Activated T-helper 1 cell treated with Interleukin-2 at 50 U/mL for 16 hours (primary cell): ENCODE measurements at places on chromosomes 16 and 17.

- DNase-seq = no peak
Measured at GRCh38 chr17:43547189-43547550, 1.0 kb upstream of the ETV4 start.

DNA sequence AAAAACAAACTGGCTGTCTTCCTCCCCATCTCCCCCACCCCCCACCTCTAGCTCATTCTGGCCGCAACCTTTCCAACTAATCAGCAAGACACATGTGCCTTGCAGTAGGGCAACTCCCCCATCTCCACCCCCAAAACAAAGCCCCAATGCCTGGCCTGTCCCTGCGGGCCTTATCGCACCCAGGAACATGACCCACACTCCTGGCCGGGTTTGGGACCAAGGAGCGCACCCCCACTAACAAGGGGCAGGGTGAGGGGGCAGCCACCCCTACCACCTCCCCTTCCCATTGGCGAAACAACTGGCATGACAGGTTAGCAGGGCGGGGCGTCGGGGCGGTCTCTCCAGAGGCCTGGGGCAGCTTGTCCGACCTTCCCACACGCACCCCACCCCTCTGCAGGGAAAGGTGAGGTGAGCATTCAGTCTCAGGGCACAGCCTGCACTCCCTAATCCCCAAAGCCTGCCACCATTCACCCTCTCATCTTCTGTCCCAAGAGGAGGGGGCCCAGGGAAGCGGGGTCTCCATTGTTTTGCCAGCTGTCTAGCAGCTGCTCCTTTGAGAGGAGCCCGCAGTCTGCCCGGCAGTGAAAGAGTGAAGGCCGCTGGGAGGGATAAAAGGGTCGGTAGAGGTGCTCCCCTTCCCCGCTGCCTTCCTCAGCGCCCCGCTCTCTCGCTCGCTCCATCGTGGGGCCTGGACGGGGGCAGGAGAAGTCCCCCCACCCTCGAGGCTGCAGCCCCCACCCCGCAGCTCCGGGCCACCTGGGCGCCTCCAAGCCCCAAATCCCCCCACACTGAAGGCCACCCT, 765 bp downstream of the MYO18A start:
- no peak for DNase-seq

DNA sequence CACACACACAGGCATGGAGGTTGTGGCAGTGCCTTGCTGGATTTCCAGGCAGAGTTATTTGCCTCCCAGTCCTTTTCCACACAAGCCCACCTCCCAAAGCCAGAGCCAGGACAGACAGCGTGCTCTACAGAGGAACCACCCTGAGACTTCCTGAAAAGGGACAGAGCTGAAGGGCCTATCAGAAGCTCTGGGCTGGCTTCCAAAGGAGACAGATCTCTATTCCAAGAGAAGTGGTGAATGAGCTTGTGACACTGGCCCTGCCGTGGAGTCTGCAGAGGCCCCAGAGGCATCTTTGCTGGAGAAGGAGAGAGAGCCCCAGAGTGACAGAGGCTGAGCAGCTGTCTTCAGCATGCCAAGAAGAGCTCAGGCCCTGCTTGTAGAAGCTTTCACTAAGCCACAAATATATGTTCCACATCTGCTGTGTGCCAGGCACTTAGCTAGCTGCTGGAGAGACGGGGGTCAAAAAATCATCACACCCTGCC, 8.3 kb upstream of the LPCAT2 start:
- no peak for DNase-seq

DNA sequence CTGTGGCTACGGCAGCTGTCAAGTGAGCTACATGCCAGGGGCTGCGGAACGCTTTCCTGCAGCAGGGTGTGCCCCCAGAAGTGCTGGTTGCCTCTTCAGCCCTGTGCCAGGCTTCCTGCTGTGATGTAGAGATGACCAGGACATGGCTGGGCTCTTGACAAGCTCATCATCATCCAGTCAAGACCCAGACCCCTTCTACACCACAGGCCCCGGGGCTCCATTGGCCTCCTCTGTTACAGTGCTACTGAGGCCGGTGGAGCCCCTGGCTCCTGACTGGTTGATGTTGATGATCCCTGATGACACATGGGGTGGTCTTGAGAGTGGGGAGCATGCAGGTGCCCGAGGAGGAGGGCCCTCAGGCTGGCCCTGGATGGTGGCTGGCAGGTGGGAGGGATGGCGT, 50.1 kb downstream of the B9D1 start:
- no peak for DNase-seq

- DNase-seq = no peak
Measured at GRCh38 chr17:16820161-16820877, 130.3 kb downstream of the CCDC144A start.

- DNase-seq = no peak
Measured at GRCh38 chr17:55731586-55732250, 9.1 kb upstream of the TMEM100 start.

DNA sequence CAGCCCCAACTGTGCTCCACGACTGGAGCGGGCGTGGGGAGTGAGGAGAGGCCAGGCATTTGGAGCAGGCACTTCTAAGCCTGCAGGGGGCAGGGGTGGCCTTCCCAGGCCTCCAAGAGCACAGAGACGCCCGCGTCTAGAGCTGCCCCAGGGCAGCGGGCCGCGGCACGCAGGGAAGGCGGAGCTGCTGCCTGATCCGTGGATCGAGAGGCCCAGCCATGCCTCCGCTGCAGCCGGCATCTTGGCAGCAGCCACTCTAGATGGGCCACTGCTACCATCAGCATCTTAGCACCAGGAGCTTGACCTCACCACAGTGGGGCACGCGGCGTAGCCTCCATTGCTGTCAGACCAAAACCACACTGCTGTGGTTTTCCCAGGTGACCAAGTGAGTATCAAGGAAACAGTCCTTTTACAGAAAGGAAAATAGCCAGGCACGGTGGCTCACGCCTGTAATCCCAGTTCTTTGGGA, 20.4 kb upstream of the WDR45B start:
- no peak for DNase-seq

DNA sequence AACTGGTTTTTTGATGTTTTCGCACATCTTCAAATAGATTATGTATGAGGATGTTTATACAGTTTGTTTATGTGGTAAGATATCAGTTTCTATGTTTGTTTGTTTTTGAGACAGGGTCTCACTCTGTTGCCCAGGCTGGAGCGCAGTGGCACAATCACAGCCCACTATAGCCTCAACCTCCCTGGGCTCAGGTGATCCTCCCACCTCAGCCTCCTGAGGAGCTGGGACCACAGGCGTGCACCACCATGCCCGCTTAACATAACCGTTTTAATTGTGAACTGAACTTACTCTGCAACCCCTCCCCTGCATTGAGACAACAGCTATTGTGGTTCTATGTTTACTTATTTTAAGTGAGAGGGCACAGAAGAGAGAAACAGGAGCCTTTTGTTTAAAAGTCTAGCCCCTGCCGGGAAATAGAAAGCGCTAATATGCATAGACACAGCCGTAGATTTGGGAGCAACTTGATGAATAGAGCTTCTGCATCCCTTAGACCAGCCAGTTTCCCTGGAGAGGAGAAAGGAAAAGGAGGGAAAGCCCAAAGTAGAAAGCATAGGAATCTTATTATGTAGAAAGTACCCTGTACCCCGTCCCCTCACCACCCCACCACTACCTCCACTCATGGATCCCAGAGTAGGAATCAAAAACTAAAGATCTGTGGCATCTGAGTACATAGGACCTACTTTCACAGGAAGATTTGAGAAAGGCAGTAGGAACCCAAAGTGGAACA, 19.6 kb upstream of the APPBP2 start:
- DNase-seq = no peak

GRCh38 chr17:50764734-50765149, 2.6 kb downstream of the ANKRD40CL start:
- DNase-seq = no peak

GRCh38 chr17:38620551-38621277, 15.0 kb upstream of the SRCIN1 start:
- no peak for DNase-seq

- DNase-seq = no peak
Measured at GRCh38 chr16:23724096-23724784, 11.2 kb upstream of the ERN2 start.

DNA sequence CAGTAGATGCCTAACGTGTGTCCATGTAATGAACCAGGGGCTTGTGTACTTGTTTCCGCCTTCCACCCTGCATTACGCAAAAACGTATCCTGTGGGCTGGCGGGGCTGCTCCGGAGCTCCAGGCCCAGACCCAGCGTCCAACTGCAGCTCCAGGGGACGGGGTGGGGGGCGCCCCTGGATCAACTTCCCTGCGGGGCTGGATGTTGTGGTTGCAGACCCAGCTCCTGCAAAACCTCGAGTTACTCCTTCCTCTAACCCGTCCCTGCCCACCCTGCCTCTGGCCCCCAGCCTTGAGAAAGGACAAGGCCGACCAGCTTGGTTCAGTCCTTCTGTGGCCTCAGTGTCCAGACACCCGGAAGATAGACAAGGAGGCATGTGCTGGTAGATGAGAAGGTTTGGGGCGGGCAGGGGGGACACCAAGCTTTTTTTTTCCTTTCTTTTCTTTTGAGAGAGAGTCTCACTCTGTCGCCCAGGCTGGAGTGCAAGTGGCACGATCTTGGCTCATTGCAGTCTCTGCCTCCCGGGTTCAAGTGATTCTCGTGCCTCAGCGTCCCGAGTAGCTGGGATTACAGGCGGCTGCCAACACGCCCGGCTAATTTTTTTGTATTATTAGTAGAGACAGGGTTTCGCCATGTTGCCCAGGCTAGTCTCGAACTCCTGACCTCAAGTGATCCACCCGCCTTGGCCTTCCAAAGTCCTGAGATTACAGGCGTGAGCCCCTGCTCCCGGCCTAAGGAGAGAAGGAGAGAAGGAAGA, 731 bp upstream of the EXOC7 start:
- no peak for DNase-seq

DNA sequence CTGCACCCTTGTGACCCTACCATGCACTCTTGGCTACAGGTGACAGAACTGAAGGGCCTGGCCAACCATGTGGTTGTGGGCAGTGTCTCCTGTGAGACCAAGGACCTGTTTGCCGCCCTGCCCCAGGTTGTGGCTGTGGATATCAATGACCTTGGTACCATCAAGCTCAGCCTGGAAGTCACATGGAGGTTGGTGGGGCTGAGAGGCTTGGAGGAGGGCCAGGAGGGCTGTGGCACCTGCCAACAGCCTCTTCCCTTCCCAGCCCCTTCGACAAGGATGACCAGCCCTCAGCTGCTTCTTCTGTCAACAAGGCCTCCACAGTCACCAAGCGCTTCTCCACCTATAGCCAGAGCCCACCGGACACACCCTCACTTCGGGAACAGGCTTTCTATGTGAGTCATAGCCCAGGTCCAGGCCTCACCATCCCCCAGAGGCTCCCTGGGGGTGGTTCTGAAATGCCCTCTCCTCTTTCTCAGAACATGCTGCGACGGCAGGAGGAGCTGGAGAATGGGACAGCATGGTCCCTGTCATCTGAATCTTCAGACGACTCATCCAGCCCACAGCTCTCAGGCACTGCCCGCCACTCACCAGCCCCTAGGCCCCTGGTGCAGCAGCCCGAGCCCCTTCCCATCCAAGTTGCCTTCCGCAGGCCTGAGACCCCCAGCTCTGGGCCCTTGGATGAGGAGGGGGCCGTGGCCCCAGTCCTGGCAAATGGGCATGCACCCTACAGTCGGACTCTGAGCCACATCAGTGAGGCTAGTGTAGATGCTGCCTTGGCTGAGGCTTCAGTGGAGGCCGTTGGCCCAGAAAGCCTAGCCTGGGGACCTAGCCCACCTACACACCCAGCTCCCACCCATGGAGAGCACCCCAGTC, 13.0 kb downstream of the RIPOR1 start:
- DNase-seq = no peak

DNA sequence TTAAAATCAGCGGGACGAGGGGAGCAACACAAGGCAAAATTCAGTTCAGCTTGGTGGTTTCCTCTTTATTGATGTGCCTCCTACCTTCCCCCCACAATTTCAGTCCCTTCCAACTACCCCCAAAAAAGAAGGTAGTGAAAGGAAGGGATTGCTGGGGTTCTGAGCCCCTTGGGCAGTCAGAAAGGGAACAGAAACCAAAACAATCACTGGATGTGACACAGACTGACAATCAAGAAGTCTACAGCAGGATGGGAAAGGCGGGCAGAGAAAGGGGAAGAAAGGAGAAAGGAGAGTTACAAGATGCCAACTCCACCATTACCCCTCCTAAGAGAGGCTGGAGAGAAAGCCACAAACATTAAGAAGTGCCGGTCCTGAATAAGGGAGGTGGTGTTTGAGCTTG, 1.1 kb upstream of the PHF23 start:
- DNase-seq = no peak

DNA sequence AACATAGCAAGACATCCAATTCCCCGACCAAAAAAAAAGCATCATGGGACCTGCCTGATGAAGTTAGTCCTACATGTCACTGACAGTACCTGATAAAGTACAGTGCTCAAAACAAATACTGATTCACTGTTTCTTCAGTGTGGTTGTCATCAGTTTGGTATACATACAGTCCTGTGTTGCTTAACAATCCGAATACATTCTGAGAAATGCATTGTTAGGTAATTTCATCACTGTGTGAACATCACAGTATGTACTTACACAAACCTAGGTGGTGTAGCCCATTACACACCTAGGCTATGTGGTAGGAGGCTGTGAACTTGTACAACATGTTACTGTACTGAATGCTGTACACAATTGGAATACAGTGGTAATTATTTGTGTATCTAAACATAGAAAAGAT, 19.0 kb upstream of the FA2H start:
- DNase-seq = no peak

- peak; percentile 22 for DNase-seq
Measured at GRCh38 chr17:50269477-50270434, 4.5 kb upstream of the TMEM92 start.

DNA sequence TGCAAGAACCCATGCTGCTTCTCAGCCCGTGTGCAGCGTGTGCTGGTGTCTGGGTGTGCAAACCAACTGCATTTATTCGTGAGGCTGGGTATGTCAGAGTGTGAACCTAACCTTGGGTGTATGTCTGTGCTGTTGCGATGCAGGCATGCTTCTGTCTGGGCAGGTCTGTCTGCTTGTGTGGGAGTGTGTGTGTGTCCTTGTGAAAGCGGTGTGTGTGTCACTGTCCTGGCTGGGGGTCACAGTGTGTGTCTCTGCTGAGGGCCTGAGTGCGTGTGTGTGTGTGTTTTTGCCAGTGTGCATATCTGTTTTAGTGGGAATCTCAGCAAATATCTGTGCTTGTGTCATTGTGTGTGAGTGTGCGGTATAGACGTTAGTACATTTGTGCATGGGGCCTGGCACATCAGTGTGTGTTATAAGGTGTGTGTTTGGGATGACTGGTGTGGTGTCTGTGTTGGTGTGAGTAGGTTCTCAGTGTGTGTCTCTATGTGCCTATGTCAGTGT, 121.8 kb downstream of the CYLD start:
- DNase-seq = no peak

GRCh38 chr17:75508931-75509361, 6.4 kb downstream of the CASKIN2 start:
- DNase-seq = no peak

- no peak for DNase-seq
Measured at GRCh38 chr16:35215287-35215686, 1755.9 kb downstream of the TP53TG3F start.
